ENCODE measurements at places on chromosomes 1 and 21. TPM values are rescaled to one million over a fixed set of nuclear protein-coding genes. Genes with fewer than 3 reads are reported as not detected.

PRKAA2 gene
- total RNA-seq: 5.6 TPM

SRSF10 gene
- total RNA-seq: 216 TPM

IVL gene
- total RNA-seq: 0.11 TPM

MFAP2 gene
- 459 TPM for total RNA-seq

LMX1A gene
- not detected for total RNA-seq

S100A7 gene
- not detected for total RNA-seq

RHD gene
- total RNA-seq: not detected

BTG3 gene
- total RNA-seq: 38.5 TPM

TTC39A gene
- 8.4 TPM for total RNA-seq

CACNA1S gene
- 0.05 TPM for total RNA-seq

CCDC181 gene
- 1.3 TPM for total RNA-seq

WLS gene
- total RNA-seq: 203 TPM

DNALI1 gene
- 14.9 TPM for total RNA-seq

CD1B gene
- not detected for total RNA-seq

SLC1A7 gene
- total RNA-seq: not detected

All from mesothelial cell of epicardium (in vitro differentiated cells).